CD8-positive, alpha-beta memory T cell (primary cell): ENCODE measurements at places on chromosomes 12 and 14.

- no peak for DNase-seq
Observed at GRCh38 chr12:5884866-5885265, 60.2 kb downstream of the ANO2 start.

GRCh38 chr14:22491683-22492621 lies 97.1 kb downstream of the DAD1 start:
- DNase-seq, result no peak

- no peak for DNase-seq
Observed at GRCh38 chr12:56898938-56899337, 35.3 kb downstream of the SDR9C7 start.

- no peak for DNase-seq
Observed at GRCh38 chr12:90909069-90909770, 45.8 kb downstream of the CCER1 start.

GRCh38 chr12:91609283-91609682 lies 426.7 kb upstream of the DCN start:
- DNase-seq, result no peak

GRCh38 chr12:45292486-45293195 lies 76.7 kb downstream of the ANO6 start:
- no peak for DNase-seq

GRCh38 chr12:59122784-59123183 lies 202.5 kb upstream of the LRIG3 start:
- no peak for DNase-seq

- DNase-seq, result no peak
Observed at GRCh38 chr14:23482823-23483148, 13.3 kb downstream of the NGDN start.
